ENCODE measurements at places on chromosomes 13 and 19. TPM values are rescaled to one million over a fixed set of nuclear protein-coding genes. Genes with fewer than 3 reads are reported as not detected.

PSG11 gene
- not detected for total RNA-seq

DNA sequence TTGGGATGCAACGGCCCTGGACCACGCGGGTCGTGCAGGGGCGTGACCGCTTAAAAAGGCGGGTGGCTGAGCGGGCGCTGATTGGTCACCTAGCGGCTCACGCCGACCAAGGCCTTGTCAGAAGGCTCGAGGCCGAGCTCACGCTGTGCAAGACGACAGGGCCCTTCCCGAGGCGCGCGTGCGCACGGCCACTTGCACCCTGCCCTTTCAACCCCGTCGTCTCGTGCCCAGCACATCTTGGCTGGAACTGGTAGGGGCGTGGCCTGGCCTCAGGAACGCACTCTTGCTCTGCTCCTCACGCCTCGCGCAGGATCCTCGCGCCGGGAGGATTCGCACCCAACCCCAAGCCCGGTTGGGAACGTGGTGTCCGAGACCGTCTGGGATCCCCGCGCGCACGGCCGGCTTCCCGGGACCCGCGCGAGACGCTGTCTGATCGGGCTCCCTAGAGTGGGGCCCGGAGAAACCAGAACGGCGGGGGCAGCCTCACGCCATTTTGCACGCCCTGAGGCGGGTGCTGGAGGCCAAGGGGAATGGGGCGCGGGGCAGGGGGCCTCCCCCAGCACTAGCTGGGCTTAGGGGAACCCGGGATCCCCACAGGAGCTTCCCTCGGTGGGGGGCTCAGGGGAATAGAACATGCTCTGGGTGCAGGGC is at the start of gene MEIOSIN:
TSS of gene MEIOSIN (plus strand) at position 280 of the 651 bp plus-strand sequence. CDS start 1,938 bp downstream, outside the sequence.
- no peak for DNase-seq

GRCh38 chr13:77737583-77738200 is 40.2 kb downstream of the SLAIN1 start:
- DNase-seq, result no peak

GRCh38 chr13:75021151-75021550 is 460.8 kb downstream of the TBC1D4 start:
- DNase-seq, result no peak

Measured in HT1080 (cell line).